Stimulated activated CD4-positive, alpha-beta T cell treated with anti-CD3 and anti-CD28 coated beads, Interleukin-4, amount 100 ng/mL, for 48 hours (primary cell): ENCODE measurements at places on chromosomes 16 and 17.

- DNase-seq, result no peak
These were observed 4.4 kb downstream of the LGALS9 start for GRCh38 chr17:27635275-27635823.

GRCh38 chr17:19357351-19357750 lies 5.2 kb downstream of the B9D1 start:
- DNase-seq, result no peak

GRCh38 chr16:30533748-30534367 lies 800 bp downstream of the ZNF747 start:
- DNase-seq, result no peak

DNA sequence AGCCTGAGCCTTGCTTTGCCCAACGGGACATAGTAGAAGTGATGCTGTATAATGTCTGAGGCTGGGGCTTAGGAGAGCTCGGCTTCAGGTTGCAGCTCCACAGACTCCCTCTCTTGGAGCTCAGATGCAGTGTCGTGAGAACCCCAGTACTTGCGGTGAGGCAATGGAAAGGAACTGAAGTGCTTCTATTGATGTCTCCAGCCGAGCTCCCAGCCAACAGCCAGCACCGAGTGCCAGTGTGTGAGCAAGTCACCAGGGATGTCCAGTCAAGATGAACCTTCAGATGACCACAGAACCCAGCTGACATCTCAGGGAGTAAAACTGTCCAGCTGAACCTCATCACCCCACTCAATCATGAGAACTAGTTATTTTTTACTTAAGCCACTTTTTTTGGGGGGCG lies 268.1 kb downstream of the IRF8 start:
- DNase-seq, result no peak

- DNase-seq, result no peak
These were observed 9.2 kb downstream of the RPL23 start for GRCh38 chr17:38844261-38844757.
